Natural killer cell treated with Interleukin-12 subunit alpha and Interleukin-12 subunit beta and Interleukin-15 and Interleukin-18, amount 100 ng/mL, for 72 hours (primary cell): ENCODE measurements at places on chromosomes 7 and 10.

GRCh38 chr10:121356183-121356582, 242.1 kb downstream of the FGFR2 start:
- no peak for DNase-seq

- no peak for DNase-seq
Observed at GRCh38 chr10:25575343-25575742, 358.7 kb upstream of the MYO3A start.

DNA sequence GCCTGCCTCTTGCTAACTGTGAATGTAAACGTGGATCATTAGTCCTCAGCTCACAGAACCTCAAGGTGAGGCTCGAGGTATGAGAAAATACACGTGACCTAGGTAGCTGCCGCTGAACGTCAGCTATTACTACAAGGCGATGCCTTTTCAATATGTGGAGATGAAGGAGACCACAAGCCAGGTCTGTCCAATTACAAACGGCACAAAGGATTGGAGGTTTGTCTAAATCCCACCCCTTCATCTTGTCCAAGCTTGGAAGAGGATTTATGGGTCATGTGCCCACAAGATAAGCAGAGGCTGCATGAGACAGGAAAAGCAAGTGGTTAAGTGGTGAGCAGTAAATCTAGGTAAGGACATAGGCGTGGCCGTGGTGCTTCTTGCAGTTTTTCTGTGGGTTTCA, 3.4 kb downstream of the H2BK1 start:
- no peak for DNase-seq

DNA sequence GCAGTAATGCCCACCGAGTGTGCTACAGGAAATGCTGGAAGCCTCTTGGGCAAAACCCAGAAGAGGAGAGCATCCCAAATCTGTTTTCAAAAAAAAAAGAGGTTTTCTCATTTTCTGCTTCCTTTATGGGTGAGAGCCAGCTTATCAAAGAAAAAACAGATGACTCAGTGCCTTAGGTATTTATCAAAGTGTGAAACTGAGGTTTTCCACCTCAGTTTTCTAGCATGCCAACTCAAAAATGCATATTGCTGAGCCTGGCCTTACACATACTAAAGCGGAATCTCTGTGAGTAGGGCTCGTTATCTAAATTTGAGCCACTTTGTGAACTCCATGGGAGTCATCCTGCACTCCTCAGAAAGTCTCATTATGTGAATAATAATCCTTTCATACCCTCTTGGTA, 705.1 kb downstream of the SUGCT start:
- DNase-seq, result no peak

DNA sequence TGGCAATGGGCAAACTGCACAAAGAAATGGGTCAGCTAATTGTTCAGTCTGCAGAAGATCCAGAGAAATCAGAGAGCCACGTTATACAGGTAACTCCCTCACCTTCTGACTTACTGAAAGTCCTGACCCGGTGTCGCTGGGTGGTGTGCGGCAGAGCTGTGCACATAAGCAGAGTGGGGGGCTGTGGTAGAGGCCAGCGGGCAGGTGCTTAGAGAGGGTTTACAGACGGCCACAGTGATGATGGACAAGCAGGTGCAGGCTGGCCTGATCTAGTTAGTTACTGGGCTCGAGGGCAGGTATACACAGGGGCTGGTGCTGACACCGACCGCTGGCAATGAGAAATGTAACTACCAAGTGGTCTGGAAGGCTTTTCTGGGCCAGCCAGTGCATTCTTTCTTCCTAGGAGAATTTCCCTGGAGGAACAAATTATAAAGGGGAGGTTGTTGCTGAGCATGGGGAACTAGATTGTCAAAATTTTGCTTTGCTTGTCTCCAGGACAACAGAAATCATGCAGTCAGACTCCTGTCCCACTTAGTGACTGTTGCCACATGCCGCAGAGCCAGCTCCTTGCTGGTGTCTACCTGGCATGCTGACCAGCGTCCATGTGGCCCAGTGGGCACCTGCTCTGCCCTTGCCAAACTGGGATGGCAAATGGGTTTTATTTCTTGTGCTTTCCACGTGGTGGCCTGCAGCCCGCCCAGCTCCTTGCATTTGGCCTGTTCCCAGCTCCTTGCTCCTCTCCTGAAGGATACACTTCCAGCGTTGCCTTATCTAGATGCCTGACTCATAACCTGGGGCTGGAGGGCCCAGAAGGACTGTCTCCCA, 28.8 kb downstream of the DENND10 start:
- no peak for DNase-seq

GRCh38 chr10:8721650-8722049, 667.2 kb downstream of the GATA3 start:
- no peak for DNase-seq

DNA sequence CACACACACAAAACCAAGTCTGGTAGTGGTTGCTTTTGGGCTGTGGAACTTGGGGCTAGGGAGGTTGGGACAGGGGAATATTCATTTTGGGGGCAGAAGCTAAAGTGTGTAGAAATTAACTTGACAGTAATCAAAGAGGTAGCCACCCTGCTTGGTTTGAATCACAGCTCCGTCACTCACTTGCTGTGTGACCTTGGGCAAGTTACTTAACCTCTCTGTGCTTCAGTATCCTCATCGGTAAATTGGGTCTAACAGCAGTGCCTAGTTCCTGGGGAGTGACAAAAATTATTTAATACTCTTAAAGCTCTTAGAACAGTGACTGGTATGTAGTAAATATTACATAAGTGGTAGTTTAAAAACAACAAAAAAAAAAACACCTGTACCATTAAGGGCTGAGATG, 489.8 kb downstream of the SDK1 start:
- DNase-seq, result no peak
